PC-9 (cell line): ENCODE measurements at places on chromosomes 6 and 20.

- H3K27ac ChIP-seq, result peak overlapping the region; percentile 48
- H3K4me3 ChIP-seq, result no peak overlapping the region
- H3K27me3 ChIP-seq, result no peaks in the 10 kb centered on the region
- no peak for DNase-seq
- peaks cover 1% of the 10 kb centered on the region; the same call in 1 of the 2 replicates for H3K36me3 ChIP-seq
- H3K4me1 ChIP-seq, result peaks cover 35% of the 10 kb centered on the region
These were observed 8.1 kb downstream of the SYCP2 start for GRCh38 chr20:59925359-59925758.

- H3K36me3 ChIP-seq, result no peaks in the 10 kb centered on the region
- H3K4me3 ChIP-seq, result no peak overlapping the region
- peaks cover 66% of the 10 kb centered on the region for H3K27me3 ChIP-seq
- no peak for DNase-seq
- no peak overlapping the region for H3K27ac ChIP-seq
These were observed 132.2 kb downstream of the DHX35 start for GRCh38 chr20:39094391-39094790.

GRCh38 chr6:124872361-124873065 lies 89.7 kb upstream of the RNF217 start:
- no peaks in the 10 kb centered on the region for H3K36me3 ChIP-seq
- H3K4me1 ChIP-seq, result no peaks in the 10 kb centered on the region
- no peak overlapping the region for H3K4me3 ChIP-seq

GRCh38 chr6:4999586-4999985 lies 4.3 kb downstream of the RPP40 start:
- H3K4me3 ChIP-seq, result no peak overlapping the region
- no peaks in the 10 kb centered on the region for H3K4me1 ChIP-seq
- H3K36me3 ChIP-seq, result no peaks in the 10 kb centered on the region
- H3K27ac ChIP-seq, result no peak overlapping the region
- H3K27me3 ChIP-seq, result no peaks in the 10 kb centered on the region

GRCh38 chr20:44480097-44480496 lies 4.4 kb downstream of the TTPAL start:
- H3K27ac ChIP-seq, result no peak overlapping the region
- H3K4me3 ChIP-seq, result no peak overlapping the region
- DNase-seq, result no peak
- no peaks in the 10 kb centered on the region for H3K36me3 ChIP-seq
- H3K27me3 ChIP-seq, result no peaks in the 10 kb centered on the region

GRCh38 chr6:12886961-12887775 lies 170.6 kb downstream of the PHACTR1 start:
- no peaks in the 10 kb centered on the region for H3K36me3 ChIP-seq
- no peak overlapping the region for H3K27ac ChIP-seq
- H3K27me3 ChIP-seq, result peaks cover 39% of the 10 kb centered on the region
- no peak overlapping the region for H3K4me3 ChIP-seq
- DNase-seq, result no peak

- no peaks in the 10 kb centered on the region for H3K27me3 ChIP-seq
- peak within 1 kb of the TSS; percentile 56 for H3K4me3 ChIP-seq
- H3K27ac ChIP-seq, result peak within 1 kb of the TSS; percentile 35
- H3K36me3 ChIP-seq, result no peaks in the 10 kb centered on the region
- H3K4me1 ChIP-seq, result peaks cover 15% of the 10 kb centered on the region
- DNase-seq, result peak; percentile 92
These were observed at the start of gene LPIN3 for GRCh38 chr20:41340327-41341055. LPIN3 (plus strand) TSS chr20:41340821; CDS start chr20:41345804, 4,983 bp downstream.

GRCh38 chr20:19709635-19710335 lies 48.3 kb upstream of the RIN2 start:
- no peak overlapping the region for H3K4me3 ChIP-seq
- H3K27me3 ChIP-seq, result peaks cover 20% of the 10 kb centered on the region; the same call in 1 of the 2 replicates
- no peaks in the 10 kb centered on the region for H3K4me1 ChIP-seq
- H3K27ac ChIP-seq, result no peak overlapping the region
- H3K36me3 ChIP-seq, result no peaks in the 10 kb centered on the region

DNA sequence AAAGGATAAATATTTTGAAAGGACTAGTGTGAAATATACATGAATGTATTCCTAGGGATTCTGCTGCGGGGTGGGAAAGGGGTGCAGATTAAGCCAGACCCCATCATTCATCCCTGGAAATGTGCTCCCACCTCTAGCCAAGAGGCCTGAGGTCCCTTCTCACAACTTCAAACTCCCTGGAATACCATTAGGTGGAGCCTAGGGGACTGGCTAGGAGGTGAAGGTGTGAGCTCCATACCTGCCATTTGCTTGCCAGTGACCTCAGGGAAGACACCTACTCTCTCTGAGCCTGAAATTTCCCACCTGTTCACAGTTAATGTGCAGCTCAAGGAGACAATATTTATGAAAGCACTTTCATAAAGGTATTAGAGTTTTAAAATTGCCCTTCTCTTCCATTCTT lies 4.7 kb upstream of the CCN2 start:
- H3K27ac ChIP-seq, result no peak overlapping the region
- H3K36me3 ChIP-seq, result no peaks in the 10 kb centered on the region
- no peak for DNase-seq
- H3K27me3 ChIP-seq, result no peaks in the 10 kb centered on the region

GRCh38 chr6:142459271-142459670 lies 157.5 kb downstream of the ADGRG6 start:
- H3K4me3 ChIP-seq, result no peak overlapping the region
- no peak for DNase-seq
- no peaks in the 10 kb centered on the region for H3K27me3 ChIP-seq
- H3K4me1 ChIP-seq, result no peaks in the 10 kb centered on the region

- H3K36me3 ChIP-seq, result no peaks in the 10 kb centered on the region
- H3K27ac ChIP-seq, result no peak overlapping the region
- DNase-seq, result no peak
- no peaks in the 10 kb centered on the region for H3K27me3 ChIP-seq
These were observed 475.8 kb upstream of the JARID2 start for GRCh38 chr6:14770040-14770439.

- no peaks in the 10 kb centered on the region for H3K36me3 ChIP-seq
- DNase-seq, result no peak
- no peak overlapping the region for H3K27ac ChIP-seq
These were observed 209.0 kb upstream of the SLC35B3 start for GRCh38 chr6:8644306-8644705.

DNA sequence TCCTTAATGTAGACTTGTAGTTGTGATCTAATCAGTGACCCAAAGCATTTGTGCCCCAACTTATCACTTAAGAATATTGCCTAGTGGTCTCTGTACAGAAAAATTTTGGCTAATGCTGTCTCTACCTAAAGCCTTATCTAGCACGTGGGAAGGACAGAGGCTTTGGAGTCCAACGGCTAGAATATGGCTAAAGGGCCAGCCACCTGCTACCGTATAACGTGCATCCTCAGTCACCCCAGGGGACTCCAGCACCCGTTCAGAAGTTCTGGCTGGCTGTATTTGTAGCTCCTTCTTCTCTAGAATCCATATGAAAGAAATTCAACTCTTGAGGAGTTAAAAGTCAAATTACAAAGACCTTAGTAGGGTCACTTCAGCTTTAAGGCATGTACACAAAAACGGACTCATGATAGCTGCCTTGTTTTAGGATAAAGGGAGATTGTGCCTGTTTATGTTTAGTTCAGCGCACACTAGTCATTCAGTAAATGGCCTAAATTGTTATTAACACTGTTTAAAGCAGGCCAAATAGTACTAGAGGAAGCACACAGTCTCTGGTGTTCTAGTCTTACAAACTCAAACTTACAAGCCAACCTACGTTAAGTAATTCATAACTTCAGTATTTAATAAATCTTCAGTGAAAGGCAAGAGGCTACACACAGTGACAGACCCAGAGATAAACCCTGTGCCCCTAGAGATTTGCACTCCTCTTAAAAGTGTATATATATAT lies 407.5 kb upstream of the PLCB4 start:
- H3K4me1 ChIP-seq, result no peaks in the 10 kb centered on the region
- no peaks in the 10 kb centered on the region; the same call in 1 of the 2 replicates for H3K27me3 ChIP-seq
- no peak for DNase-seq
- no peak overlapping the region for H3K4me3 ChIP-seq

- peaks cover 21% of the 10 kb centered on the region for H3K27me3 ChIP-seq
- H3K36me3 ChIP-seq, result no peaks in the 10 kb centered on the region
- no peak overlapping the region for H3K4me3 ChIP-seq
- no peak overlapping the region for H3K27ac ChIP-seq
- no peak for DNase-seq
These were observed 85.0 kb upstream of the TOP1 start for GRCh38 chr20:40943591-40943990.

DNA sequence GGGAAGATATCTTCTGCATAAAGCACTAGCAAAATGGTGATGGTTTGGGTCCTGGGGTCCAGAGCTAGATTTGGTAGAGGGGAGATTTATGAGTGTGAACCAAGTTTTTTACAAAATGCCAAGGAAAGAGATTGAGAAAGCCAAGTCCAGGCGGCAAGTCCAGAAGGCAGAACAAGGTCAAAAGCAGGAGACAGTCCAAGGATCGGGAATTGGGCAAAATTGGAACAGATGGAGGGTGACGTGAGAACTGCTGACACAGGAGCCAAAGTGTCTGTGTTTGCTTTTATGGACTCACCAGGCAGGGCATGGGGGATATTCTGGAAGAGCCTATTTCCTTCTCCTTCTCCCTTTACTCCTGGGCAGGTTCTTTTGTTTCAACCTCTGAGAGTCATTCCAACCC lies 4.1 kb downstream of the NHLRC1 start:
- no peak overlapping the region for H3K4me3 ChIP-seq
- no peak overlapping the region for H3K27ac ChIP-seq
- no peaks in the 10 kb centered on the region for H3K36me3 ChIP-seq

DNA sequence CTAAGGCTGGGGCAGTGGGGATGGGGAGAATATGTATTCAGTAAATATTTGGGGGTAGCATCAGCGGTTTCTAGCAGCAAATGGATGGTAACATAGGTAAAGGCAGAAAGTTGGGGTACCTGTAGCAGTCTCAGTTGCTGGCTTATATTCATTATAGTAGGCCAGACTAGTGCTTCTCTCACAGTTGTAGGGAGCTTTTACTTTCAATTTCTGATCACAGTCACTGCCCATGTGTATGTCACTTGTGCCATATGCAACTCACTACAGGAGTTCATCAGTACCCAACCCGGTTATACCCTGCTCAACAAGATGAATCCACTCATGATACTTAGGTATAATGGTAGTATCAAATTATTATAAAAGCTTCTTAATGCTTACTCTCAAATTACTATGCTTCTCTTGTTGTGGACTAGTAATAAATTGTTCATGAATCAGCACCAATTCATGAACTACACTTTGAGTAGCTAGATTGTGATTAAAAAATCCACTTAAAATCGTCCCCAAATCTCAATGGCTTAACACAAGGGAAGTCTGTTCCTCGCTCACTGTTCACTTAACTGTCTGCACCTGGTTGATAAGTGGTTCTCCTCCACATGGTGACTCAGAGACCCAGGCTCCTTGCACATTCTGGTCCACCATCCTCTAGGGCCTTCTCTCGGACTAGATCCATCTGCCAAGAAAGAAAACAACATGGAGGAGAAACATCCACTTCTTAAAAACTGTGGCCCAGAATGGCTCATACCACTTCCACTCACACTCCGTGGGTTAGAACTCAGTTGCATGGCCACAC lies 31.3 kb upstream of the MYLIP start:
- H3K27ac ChIP-seq, result no peak overlapping the region
- no peak overlapping the region for H3K4me3 ChIP-seq
- H3K27me3 ChIP-seq, result peaks cover 75% of the 10 kb centered on the region
- DNase-seq, result no peak
- H3K4me1 ChIP-seq, result no peaks in the 10 kb centered on the region

DNA sequence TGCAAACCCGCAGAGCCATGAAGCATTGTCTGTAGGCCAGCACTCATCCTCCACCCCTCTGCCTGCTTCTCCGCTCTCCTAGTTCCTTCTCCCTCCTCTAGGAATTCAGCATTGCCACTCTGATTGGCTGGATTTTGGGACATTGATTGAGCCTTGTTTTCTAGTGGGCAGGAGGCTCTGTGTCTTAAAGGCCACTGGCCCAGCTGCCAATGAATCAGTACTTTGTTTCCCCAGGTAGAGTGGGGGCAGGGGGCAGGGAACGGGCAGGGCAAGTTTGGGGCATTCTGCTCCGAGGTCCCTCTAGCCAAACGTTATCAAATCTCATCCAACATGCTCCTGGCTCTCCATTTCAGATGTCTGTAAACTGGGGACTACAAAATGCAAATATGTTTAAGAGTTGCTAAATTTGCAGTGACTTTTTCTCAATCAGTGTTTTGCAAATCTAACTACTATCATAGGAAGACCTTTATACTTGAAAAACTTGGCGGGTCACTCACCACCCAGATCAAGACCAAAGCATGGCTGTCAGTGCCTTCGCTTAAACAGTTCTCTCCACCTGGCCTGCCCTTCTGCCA lies 10.4 kb upstream of the BPI start:
- peaks cover 9% of the 10 kb centered on the region; the same call in 1 of the 2 replicates for H3K4me1 ChIP-seq
- no peaks in the 10 kb centered on the region for H3K27me3 ChIP-seq
- H3K27ac ChIP-seq, result no peak overlapping the region

- H3K4me1 ChIP-seq, result peaks cover 7% of the 10 kb centered on the region
- no peaks in the 10 kb centered on the region for H3K27me3 ChIP-seq
- H3K36me3 ChIP-seq, result no peaks in the 10 kb centered on the region
- no peak overlapping the region for H3K27ac ChIP-seq
These were observed 1.4 kb downstream of the C20orf96 start for GRCh38 chr20:288956-289692.

DNA sequence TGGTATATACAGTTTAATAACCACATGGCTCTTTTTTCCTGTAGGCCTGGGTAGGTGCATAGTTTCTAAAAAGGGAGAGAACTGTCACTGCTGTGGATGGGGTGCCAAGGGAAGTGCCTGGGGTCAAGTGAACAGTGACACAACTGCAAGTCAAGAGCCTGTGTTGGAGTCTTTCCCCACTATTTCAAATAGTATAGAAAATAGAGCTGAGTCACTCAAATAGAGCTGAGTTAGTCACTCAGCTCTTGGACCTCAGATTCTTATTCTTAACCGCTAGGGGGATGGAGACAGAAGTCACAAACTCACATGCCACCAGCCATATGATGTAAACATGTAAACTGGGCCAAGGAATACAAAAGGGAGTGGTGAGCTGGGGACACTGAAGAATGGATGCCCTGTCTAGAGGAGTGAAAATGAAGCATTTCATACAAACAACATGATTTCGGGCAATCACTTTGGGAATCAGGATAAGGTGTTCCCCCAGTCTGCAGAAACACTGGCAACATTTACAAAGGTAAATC lies 2.1 kb downstream of the NQO2 start:
- peak overlapping the region; percentile 44; the same call in 1 of the 2 replicates for H3K27ac ChIP-seq
- no peak for DNase-seq
- no peak overlapping the region for H3K4me3 ChIP-seq
- peaks cover 16% of the 10 kb centered on the region for H3K4me1 ChIP-seq
- no peaks in the 10 kb centered on the region for H3K27me3 ChIP-seq

GRCh38 chr6:138724015-138724414 lies 49.6 kb upstream of the CCDC28A start:
- peaks cover 30% of the 10 kb centered on the region for H3K4me1 ChIP-seq
- H3K27ac ChIP-seq, result no peak overlapping the region
- H3K4me3 ChIP-seq, result no peak overlapping the region
- no peak for DNase-seq
- no peaks in the 10 kb centered on the region for H3K27me3 ChIP-seq

GRCh38 chr20:63957004-63957689 lies 931 bp upstream of the UCKL1 start:
- H3K4me1 ChIP-seq, result peaks cover 26% of the 10 kb centered on the region; the same call in 1 of the 2 replicates
- DNase-seq, result peak; percentile 71
- no peaks in the 10 kb centered on the region for H3K27me3 ChIP-seq
